ENCODE measurements at places on chromosomes 12 and 14.

DNA sequence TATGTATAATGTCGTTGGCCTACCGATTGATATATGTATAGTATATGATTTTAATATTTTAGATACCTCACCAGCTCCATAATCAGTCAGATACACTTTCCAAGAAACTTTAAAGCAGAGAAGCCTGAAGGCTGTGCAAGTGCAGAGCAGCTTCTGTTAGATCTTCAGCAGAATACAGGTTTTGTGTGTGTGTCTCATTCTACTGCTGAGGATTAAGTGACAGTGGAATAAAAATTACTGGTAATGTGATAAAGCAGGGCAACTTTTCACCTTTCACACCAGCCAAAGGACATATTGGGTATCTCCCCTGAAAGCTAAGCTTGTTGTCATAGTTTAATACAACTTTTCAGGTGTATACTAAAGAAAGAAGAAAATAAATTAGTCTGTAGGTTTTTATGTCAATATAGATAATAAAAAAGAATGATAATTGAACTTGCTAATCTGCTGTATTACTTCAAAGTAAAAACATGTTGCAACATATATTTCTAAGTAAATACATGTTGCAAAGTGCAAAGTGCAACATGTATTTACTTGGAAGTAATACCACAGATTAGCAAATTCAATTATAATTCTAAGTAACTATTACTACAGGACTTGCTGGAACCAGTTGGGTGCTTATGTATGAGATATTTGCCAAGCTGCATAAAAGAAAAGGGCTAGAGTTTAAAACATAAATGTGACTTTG, 128.3 kb downstream of the SLC16A7 start:
- no peak for DNase-seq

DNA sequence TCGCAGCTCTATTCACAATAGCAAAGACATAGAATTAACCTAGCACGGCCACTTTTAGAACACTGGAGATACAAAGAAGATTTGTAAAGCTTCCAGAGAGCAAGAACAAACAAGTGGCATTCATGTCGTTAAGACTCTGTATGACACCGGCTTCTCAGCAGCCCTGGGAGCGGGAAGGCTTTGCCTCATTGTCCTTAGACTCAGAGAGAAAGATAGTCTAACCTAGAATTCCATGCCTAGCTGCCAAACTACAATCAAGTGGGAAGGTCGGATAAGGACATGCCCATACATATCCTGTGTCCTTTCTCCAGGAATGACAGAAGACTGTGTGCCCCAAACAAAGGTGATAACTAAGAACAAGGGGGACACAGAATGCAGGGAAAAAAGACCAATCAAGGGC, 1038.3 kb downstream of the BCL11B start:
- DNase-seq, result no peak

DNA sequence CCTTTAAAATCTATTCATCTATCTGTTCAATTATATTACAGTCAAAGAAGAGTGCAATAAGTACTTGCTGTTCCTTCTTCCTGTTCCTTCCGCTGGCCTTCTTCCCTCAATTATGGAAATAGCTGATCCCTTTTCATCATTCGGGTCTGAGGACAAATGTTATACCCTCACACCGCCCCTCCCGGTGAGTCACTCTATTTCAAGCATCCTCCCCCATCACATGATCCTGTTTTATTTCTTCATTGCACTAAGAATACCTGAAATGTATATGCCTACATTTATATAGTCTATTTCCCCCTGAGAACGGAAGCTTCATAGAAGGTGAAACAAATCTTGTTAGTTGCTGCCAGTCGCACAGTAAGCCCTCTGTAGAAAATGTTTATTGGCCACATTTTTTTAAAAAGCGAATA, 2.5 kb downstream of the SLC38A1 start:
- no peak for DNase-seq

DNA sequence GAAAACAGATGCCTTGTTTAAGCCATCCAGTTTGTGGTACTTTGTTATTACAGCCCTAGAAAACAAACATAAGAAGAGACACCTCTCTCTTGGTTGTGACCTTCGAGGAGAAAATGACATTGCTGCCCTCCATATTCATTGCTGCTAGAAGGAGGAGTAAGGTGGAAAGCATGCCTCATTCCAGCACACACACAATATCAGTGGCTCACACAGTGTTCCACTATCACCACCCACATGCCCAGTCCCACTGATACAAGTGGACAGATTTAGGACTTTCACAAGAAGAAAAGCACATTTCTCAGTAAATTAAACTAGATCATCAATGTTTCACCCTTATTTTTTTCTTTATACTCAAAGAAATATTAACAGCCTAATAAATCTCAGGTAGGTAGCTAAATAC, 143.6 kb downstream of the PHLDA1 start:
- no peak for DNase-seq

DNA sequence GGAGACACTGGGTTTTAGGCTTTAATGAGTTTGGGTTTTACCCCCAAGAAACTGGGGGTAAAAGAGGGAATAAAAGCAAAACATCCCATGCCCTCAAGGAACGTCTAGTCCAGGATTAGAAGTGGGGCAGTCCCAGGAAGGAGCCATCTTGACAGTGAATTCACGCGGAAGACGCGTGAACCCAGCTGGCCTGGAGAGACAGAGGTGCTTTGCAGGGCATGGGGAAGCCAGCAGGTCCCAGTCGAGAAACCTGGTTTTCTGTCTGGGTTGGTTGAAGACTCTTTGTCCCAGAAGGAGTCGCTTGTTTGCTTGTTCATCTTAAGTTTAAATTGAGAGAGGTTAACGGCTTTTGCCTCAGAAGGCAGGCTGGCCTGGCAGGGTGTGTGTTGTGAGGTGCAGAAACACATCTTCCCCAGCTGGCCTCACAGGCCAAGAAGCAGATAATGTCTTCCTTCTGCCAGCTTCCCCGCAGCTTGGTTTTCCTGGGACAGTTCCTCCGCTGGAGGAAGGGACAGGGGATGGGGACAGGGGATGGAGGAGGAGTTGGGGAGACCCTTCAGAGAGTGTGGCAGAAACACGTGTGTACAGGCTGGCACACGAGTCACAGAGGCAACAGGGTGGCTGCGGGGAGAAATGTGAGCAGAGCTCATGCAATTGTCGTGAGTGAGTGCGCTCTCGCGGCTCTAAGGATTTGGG, 18.5 kb upstream of the CD9 start:
- DNase-seq, result no peak

DNA sequence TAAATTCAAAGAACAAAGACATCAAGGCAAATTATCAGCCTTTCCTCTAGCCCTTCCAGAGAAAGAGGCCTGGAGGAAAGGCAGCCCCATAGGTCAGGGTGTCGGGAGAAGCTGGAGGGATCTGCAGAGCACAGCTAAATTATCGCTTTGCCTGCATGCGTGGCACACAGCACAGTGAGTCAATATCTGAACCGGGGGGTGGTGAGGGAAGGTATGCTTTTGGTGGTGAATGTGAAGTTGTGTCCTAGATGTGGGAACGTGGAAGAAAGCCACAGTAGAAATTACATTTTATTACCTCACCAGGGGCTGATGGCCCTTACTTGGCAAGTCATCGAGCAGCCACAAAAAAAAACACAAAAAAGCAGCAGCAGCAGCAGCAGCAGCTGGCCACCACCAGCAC, 243.2 kb downstream of the EGLN3 start:
- no peak for DNase-seq

DNA sequence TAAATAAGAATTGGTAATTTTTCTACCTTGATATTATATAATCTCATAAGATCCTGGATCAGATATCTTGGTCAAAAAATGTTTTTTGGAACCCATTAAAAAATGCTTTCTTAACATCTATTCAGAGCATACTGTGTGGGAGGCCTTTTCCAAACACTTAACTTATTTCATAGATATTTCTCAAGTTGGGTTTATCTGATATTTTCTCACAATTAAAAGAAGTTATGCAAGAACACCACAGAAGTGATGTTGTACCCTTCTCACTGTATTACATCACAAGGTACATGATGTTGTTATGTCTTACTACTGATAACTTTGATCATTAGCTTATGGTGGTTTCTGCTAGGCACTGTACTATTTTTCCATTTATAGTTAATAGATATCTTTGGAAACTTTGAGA, 23.4 kb upstream of the PRPF39 start:
- no peak for DNase-seq

GRCh38 chr14:66624336-66624937, 116.5 kb downstream of the GPHN start:
- DNase-seq, result peak; percentile 10

GRCh38 chr12:123449249-123449733, 8.6 kb upstream of the SNRNP35 start:
- DNase-seq, result no peak

GRCh38 chr12:3681595-3682061, 71.3 kb downstream of the CRACR2A start:
- DNase-seq, result no peak

- DNase-seq, result no peak
Measured at GRCh38 chr12:1848146-1848545, 27.8 kb downstream of the LRTM2 start.

- no peak for DNase-seq
Measured at GRCh38 chr14:83047059-83047830, 1513.6 kb upstream of the SEL1L start.

GRCh38 chr12:74193191-74193590, 344.4 kb upstream of the ATXN7L3B start:
- DNase-seq, result no peak

DNA sequence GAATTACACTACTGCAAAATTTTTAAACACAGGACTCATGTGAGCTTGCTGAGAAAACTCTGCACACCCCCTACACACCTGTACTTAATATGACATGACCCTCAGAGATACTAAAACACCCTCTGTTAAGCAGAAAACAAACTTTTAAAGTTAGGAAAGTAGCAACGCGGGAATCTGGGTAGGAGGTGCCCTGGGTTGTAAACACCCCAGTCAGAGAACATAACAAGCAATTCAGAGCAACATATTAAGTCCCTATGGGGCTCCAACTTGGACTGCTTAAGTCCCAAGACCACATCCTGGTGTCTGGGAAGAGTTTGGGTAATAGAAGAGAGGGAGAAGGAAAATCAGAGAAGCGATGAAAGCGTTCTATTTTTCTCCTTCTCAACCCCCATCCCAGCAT, 1.2 kb downstream of the ATF7 start:
- DNase-seq, result no peak

DNA sequence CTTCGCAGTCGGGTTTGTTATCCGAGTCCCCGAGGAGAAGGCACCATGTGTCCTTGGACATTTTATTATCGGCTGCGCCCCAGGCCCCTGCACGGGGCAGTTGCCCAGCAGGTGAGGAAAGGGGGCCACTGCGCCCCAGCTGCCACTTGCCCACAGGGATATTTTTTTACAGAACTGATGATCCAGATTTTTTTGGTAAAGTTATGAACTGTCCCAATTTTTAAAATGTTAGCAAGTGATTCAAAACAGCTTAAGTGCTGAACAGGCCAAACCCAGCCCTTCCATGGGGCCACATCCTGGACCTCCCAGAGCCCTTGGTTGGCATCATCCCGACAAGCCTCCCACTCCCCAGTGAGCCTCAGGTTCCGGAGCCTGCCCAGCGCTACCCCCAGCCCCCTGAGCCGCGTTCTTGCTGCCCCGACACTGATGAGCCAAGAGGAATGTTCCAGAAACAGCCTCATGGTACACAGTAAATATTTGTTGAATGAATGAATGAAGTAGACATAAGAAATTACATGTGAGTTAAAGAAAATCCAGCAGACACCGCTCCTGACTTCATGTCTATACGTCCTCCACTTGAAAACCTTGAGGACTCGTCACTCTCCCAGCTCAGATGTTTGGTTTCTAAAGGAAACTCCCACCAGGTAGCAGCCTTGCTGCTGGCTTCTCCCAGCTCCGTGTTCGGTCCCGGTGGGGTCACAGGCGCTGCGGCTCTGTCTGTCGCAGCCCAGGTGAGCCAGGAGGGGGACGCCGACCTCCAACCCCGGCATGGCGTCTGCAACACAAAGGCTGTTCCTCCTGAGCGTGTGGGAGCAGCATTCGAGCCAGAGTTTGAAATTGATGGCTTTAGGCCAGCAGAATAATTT, 88.5 kb downstream of the ADGRD1 start:
- no peak for DNase-seq

DNA sequence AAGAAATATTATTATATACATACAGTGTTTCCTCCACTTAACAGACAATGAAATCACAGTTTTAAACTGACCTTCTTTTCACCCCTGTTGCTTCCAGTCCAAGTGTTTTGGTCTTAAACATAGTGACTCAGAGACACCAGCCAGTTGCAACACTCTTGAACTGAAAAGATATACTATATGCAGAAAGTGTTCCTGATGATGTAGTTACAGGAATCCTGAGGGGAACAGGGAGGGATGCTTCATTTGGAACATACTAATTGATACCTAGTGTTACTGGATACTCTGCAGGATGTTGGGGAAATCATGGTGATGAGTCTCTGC, 420.8 kb downstream of the CCDC91 start:
- DNase-seq, result no peak

- DNase-seq, result no peak
Measured at GRCh38 chr14:95620659-95621059, 65.6 kb upstream of the TCL1B start.

DNA sequence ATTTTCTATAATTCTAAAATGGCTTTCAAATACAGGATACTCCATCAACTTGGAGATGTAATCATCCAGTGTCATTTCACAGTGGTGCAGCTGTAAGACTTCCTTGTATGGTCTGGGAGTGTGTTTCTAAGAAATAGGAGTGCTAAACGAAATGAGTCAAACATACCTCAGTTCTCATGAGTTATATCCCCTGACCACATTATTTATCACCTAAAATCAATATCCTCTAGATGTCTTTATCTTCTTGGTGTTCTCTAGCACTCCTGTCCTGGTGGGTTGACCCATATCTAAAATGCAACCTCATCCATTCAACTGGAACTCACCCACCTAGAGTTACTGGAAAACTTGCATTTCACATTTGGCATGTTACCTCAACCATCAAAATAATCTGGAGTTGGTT, 33.2 kb downstream of the TMEM30B start:
- DNase-seq, result no peak

GRCh38 chr12:72281126-72281525, 9.0 kb downstream of the TRHDE start:
- DNase-seq, result no peak

GRCh38 chr12:72277415-72277814, 5.2 kb downstream of the TRHDE start:
- no peak for DNase-seq

DNA sequence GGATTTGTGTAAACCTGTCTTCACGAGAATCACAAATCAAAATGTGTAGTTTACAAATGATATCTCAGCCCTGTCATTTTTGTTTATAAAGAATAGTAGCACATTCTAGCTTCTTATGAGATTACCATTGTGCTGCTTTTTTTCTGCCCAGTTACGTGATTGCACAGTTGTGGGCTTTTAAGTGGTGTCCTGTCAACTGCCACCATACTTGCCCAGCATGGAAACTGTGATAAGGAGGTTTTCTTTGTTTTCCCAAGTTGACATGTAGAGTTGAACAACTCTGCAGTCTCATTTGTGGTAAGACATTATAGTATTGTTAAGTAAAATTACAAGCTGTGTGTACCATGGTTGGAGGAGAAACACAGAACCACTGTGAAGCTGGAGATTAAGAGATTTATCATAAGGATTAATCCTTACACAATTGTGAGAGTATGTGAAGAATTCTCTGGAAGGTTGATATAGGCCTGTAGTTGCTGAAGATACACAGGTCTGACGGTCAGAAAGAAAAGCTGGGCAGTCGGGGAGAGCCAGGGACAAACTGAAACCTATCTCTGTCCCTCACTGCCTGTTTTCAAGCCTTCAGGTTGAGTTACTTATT, 12.2 kb downstream of the CHURC1 start:
- DNase-seq, result no peak

All from stimulated activated CD4-positive, alpha-beta T cell treated with anti-CD3 and anti-CD28 coated beads, Interleukin-1b, Interleukin-23, amount 100 ng/mL, for 1 hour (primary cell).